ENCODE measurements at places on chromosomes 4 and X.

DNA sequence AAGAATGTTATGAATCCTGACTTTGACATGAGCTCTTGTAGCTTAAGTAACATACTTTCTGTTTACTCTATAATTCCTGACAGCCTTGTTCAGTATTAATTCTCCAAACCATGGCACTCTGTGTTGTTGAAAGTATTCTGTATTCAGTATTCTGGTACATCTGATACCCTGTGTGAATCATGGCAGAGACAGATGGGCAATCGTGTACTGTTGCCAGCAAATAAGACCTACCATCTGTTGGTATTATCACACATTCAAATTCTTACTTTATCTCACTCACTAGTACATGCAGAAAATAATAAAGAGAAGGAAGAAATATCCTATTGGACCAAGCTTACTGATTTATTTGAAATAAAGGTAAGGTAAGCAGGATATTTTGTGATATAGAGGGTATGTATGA lies 7.9 kb downstream of the MBTPS2 start:
- no peak for DNase-seq

DNA sequence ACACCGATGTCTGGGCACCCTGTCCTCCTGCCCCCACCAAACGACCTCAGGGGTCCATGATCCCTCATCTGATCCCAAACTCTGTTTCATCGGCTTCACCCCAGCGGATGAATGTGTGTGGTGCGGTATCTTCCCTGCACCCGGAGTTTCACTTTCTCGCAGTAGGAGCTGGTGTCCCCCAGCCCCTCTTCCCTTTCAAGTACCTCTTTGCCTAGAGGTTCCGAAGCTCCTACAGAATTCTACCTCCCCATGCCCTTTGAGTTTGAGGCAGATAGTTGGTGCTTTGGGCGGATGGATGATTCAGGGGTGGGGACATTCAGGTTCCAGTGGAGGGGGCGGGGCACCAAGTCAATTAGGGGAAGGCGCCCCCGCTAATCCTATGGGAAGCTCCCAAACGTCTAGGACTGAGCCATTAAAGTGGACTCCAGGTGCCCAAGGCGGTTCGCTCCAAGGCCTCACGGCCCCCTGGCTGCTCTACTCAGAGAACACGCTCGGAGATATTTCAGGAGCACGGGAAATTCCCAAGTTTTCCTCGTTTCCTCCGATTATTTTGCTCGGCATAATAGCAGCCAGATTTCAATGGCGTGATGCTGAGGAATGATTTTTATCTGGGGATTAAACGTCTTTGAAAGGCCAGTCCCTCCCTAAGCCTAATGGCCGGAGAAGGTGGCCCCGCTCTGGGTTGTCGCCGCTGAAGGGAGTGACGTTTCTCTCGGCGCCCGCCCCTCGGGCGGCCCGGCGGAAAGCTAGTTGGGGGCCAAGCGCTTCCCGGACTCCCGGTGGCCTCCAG lies 1.3 kb downstream of the MSX1 start:
- DNase-seq, result no peak

GRCh38 chr4:24734511-24734910 lies 60.9 kb upstream of the SOD3 start:
- no peak for DNase-seq

DNA sequence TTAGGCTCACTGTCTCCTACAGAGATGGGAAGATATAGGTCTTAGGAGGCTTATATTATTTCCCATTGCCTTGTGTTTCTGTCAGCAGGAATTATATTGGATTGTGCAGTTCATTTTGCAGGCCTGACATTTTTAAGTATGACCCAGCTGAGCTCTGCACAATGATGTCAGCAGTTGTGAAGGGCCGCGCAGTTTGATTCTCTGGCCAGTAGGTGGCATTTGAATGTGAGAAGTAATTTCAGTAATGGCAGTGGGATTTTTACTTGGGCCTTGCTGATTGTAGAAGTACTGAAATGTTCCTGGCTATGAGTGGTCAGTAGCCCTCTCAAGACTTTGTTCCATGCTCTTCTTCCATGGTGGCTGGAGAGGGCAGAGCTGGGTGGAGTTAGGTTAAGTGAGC lies 247.2 kb upstream of the MTMR8 start:
- DNase-seq, result no peak

DNA sequence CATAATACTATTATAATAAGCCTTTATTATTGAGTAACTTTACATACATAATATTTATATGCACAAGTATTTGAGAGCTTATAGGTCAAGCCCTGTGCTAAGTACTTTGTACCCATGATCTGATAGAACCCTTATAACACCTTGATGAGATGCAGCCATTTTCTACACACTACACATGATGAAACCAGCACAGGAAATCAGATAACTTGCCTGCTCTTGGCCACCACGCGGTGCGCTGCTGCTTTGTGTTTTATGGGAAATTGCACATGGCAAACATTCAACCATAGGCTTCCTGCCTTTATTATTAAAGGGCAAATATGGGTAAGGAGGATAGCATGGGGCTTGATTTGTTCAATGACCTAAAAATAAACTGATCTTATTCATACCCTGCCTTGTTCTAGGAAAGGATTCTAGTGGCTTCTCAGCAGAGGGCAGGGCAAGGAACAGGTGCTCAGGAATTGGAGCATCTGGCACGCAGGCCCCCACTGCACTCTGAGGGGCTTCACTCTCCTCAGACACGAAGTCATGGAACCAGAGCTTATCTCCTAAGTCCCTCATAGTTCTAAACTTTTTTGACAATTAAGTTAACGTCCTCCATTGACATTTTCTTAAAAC lies 31.6 kb upstream of the NAP1L5 start:
- DNase-seq, result no peak

- no peak for DNase-seq
These were observed 21.2 kb upstream of the SLC25A31 start for GRCh38 chr4:127708985-127709384.

- DNase-seq, result no peak
These were observed 49.8 kb downstream of the WDR19 start for GRCh38 chr4:39232100-39232499.

GRCh38 chr4:21806991-21807390 lies 141.6 kb downstream of the KCNIP4 start:
- no peak for DNase-seq

GRCh38 chr4:133869486-133869885 lies 332.1 kb downstream of the PABPC4L start:
- no peak for DNase-seq

GRCh38 chr4:161663844-161664243 lies 500.0 kb downstream of the FSTL5 start:
- no peak for DNase-seq

- DNase-seq, result no peak
These were observed 363.9 kb upstream of the PPP1R2C start for GRCh38 chrX:43141885-43142284.

DNA sequence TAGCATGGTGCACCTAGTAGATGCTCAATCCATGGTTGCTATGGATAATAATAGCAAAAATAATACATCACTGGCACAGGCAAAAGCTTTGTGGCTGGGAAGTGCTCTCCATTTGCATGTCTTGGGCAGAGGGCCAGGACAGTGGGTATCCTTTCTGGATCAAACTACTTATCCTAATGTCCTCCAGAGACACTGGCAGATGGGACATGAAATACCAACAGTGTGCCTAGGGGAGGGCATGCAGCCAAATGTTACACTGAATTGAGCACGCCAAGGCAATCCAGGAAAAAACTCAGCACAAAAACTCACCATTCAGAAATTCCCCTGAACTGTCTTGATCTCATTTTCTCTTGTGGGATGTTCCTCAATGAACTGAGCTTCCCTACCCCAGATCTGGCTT lies 98.6 kb upstream of the SCML1 start:
- no peak for DNase-seq

GRCh38 chr4:16952462-16952871 lies 54.0 kb upstream of the LDB2 start:
- DNase-seq, result no peak

DNA sequence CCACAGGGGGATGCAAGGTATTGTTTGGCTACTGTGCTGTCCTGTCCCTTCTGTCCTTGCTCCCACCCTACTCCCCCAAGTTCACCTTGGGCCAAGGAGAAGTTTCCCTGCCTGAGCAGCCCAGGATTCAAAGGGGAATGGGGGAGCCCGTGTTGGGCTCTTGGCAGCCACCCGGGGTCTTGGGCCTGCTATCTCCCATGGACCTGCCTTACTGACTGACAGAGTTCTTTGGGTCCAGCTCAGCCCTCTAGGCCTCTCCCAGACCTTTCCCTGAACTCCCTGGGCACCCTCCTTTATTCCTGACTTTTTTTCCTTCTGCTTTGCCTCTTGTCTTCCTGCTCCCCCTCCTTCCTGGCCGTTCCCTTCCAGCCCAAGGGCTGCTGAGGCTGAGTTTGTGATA lies 67.4 kb downstream of the STARD8 start:
- no peak for DNase-seq

DNA sequence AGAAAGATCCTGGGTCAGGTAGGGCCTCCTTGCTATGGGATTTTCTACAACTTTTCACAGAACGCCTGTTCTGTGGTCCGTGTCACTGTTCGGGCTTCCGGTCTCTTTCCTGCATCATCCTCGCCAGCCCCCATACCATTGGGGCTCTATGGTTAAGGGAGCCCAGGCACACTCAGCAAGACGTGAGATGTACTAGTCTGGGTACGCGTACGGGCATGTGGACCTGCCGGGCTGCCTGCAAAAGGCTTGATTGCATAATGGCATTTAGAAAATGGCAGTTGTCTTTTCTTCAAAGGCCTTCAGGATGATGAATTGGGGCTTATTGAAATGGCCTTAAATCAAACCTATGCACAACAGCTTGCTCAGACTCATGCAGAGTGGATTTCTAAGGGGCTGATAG lies 86.7 kb downstream of the CNGA2 start:
- DNase-seq, result no peak

- no peak for DNase-seq
These were observed 14.6 kb upstream of the CLTRN start for GRCh38 chrX:15679246-15679645.

DNA sequence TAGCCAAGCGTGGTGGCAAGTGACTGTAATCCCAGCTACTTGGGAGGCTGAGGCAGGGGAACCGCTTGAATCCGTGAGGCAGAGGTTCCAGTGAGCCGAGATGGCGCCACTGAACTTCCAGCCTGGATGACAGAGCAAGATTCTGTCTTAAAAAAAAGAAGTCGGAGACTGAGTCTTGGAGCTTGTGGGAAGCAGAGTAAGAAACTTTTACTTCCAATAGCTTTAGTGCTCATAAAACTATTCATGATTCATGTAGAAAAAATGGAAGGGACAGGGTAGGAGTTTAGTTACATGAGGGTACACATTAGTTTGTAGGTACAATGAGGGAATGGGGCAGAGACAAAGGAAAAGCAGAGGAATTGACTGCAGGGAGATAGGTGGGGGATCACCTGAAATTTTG lies 19.3 kb downstream of the RAP2C start:
- no peak for DNase-seq

DNA sequence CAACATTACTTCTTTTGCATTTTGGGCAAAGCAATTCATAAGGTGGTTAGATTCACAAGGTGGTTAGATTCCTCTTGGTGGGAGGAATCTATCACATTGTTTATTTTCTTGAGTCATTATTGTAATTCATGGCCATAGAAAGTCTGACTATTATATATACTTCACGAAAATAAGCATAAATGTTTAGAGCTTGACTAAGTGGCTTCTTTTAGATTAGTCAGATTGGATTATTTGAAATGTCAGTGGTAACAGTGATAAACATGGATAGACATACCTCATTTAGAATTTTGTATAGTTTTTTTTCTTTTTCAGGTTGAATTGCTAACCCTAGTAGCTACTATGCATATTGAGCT lies 24.9 kb upstream of the DYNLT3 start:
- no peak for DNase-seq

DNA sequence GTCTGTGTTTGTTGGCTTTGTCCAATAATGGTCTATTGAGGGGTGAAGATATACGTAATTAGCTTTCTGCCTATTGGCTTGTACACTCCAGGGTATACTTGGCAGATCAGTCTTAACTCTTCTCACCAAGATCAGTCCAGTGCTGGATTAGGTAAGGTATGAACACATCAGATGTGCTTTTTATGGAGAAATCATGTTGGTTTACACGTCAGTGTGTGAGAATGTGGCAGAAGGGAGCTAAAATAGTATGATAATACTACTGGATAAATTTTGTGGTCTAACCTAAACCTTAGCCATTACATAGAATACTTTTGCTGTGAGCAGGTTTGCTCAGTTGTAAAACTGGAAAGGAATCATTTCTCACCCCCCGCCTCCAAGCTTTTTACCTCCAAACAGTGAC lies 4.2 kb downstream of the PDHA1 start:
- no peak for DNase-seq

DNA sequence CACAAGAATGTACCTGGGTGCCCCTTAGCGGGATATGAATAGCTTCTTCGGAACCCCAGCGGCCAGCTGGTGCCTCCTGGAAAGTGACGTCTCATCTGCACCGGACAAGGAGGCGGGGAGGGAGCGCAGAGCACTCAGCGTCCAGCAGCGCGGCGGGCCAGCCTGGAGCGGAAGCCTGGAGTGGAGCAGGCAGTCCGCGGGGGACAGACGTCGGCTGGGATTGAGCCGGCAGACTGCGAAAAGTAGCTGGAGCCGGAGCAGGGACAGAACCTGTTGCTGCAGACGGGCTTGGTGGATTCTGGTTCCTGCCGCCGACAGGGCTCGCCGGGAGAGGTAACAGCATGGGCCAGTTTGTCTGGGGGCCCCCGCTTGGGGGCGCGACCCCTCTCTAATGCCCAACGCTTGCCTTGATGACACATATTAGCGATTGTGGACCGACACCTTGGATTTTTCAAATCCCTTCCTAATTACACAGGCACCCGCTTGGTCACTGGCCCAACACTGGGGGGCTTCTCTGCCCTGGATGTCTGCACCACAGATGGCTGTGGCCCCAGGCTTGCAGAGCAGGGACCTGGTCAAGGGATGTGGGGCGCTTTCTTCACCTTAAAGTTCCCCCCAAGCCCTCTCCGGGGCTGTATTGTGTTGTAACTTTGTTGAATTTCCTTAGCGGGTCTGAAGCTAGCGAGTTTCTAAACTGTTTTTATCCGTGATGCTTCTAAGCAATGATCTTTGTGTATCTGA lies at the start of gene NPFFR2:
NPFFR2 (plus strand) TSS at position 133 of the 741 bp plus-strand sequence. CDS start 96,592 bp downstream, outside the sequence.
- DNase-seq, result no peak

GRCh38 chr4:118353534-118354030 lies 779 bp upstream of the PRSS12 start:
- no peak for DNase-seq

- no peak for DNase-seq
These were observed 5.2 kb upstream of the PCDH10 start for GRCh38 chr4:133143775-133144430.

GRCh38 chr4:116073051-116073450 lies 959.6 kb upstream of the NDST4 start:
- DNase-seq, result no peak

- DNase-seq, result no peak
These were observed 30.0 kb upstream of the GALNT7 start for GRCh38 chr4:173138624-173139023.

GRCh38 chr4:85842540-85842939 lies 367.6 kb downstream of the ARHGAP24 start:
- no peak for DNase-seq

DNA sequence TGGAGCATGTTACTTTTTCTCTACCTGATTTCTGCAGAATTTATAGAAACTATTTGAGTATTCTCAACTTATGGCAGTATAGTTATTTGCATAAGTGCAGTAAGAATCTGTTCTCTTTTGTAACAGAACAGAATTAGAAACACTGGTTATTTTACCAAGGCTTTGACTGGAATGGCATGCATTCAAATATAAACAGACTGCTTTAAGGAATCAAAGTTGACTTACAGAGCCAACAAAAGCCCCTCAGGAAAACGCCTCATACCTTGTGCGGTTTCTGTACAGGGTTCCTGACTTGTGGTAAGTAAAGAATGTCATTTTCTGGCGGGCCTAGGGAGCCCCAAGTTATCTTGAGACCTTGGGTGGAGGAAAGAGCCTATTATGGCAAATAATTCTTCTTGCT lies 97.1 kb downstream of the GPR143 start:
- DNase-seq, result no peak

GRCh38 chr4:118810991-118811764 lies 24.7 kb downstream of the SEC24D start:
- DNase-seq, result no peak

Data from stimulated activated CD4-positive, alpha-beta T cell treated with anti-CD3 and anti-CD28 coated beads, TNF-alpha, amount 100 ng/mL, for 1 hour (primary cell).